ENCODE measurements at places on chromosomes 5 and 9. TPM values are rescaled to one million over a fixed set of nuclear protein-coding genes. Genes with fewer than 3 reads are reported as not detected.

The PCDHA11 gene
- 0.96 TPM for total RNA-seq

The GABRA1 gene
- not detected for total RNA-seq

The TESK1 gene
- 28.0 TPM for total RNA-seq

The BAG1 gene
- total RNA-seq, result 162 TPM

The KIAA1191 gene
- 118 TPM for total RNA-seq

The FAF2 gene
- 19.5 TPM for total RNA-seq

The RNF183 gene
- total RNA-seq, result not detected

The NR2F1 gene
- 35.3 TPM for total RNA-seq

The MELK gene
- 0.59 TPM for total RNA-seq

The FOXD4 gene
- total RNA-seq, result not detected

GRCh38 chr9:95087659-95088242 lies 229.8 kb downstream of the FANCC start:
- peaks cover 73% of the 10 kb centered on the region for H3K36me3 ChIP-seq
- H3K27me3 ChIP-seq, result no peaks in the 10 kb centered on the region
- DNase-seq, result no peak
- peak overlapping the region; percentile 85 for H3K27ac ChIP-seq
- H3K4me1 ChIP-seq, result peaks cover 3% of the 10 kb centered on the region

GRCh38 chr9:130328349-130328801 lies 62.8 kb downstream of the HMCN2 start:
- H3K36me3 ChIP-seq, result no peaks in the 10 kb centered on the region
- peak; percentile 74 for DNase-seq
- peak overlapping the region; percentile 65 for H3K27ac ChIP-seq
- H3K4me1 ChIP-seq, result peaks cover 41% of the 10 kb centered on the region
- no peak overlapping the region for H3K4me3 ChIP-seq

- H3K4me3 ChIP-seq, result no peak overlapping the region
- H3K27ac ChIP-seq, result no peak overlapping the region
- H3K4me1 ChIP-seq, result no peaks in the 10 kb centered on the region
- no peaks in the 10 kb centered on the region for H3K36me3 ChIP-seq
Observed at GRCh38 chr9:71001780-71002386, 119.5 kb downstream of the TRPM3 start.

GRCh38 chr9:137552022-137552768 lies 516 bp downstream of the MRPL41 start:
- no peak for DNase-seq
- peaks cover 33% of the 10 kb centered on the region for H3K4me1 ChIP-seq
- H3K4me3 ChIP-seq, result peak overlapping the region; percentile 85
- H3K27ac ChIP-seq, result peak overlapping the region; percentile 89

GRCh38 chr9:119841016-119841415 lies 471.8 kb upstream of the BRINP1 start:
- DNase-seq, result no peak
- no peaks in the 10 kb centered on the region for H3K27me3 ChIP-seq
- H3K27ac ChIP-seq, result no peak overlapping the region

- no peak overlapping the region for H3K4me3 ChIP-seq
- DNase-seq, result no peak
- no peaks in the 10 kb centered on the region for H3K4me1 ChIP-seq
- H3K27ac ChIP-seq, result no peak overlapping the region
- no peaks in the 10 kb centered on the region for H3K36me3 ChIP-seq
- H3K27me3 ChIP-seq, result no peaks in the 10 kb centered on the region
Observed at GRCh38 chr5:90144625-90145327, 264.8 kb downstream of the CETN3 start.

DNA sequence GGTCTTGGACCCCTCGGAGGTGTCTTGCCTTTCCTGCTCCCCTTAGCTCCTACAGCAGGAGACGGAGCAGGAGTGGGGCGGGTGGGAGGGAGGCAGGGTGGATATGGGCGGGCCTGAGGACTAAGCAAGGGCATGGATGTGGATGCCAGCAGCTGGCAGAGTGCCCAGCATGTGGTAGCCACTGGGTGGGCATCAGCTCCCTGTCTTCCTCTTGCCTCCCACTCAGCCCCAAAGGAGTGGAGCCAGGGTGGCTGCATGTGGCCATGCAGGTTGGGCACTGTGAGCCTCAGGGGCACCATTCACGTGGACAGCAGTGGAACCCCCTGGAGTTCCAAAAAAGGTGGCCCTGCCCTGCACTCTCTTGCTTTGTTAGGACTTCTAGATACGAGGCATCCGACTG lies 90.1 kb upstream of the TBCA start:
- no peak overlapping the region for H3K27ac ChIP-seq
- H3K36me3 ChIP-seq, result no peaks in the 10 kb centered on the region
- H3K4me1 ChIP-seq, result no peaks in the 10 kb centered on the region
- no peak for DNase-seq

- no peak for DNase-seq
- H3K4me1 ChIP-seq, result no peaks in the 10 kb centered on the region
- no peaks in the 10 kb centered on the region for H3K27me3 ChIP-seq
- H3K4me3 ChIP-seq, result no peak overlapping the region
Observed at GRCh38 chr9:21574261-21574660, 92.1 kb upstream of the IFNE start.

DNA sequence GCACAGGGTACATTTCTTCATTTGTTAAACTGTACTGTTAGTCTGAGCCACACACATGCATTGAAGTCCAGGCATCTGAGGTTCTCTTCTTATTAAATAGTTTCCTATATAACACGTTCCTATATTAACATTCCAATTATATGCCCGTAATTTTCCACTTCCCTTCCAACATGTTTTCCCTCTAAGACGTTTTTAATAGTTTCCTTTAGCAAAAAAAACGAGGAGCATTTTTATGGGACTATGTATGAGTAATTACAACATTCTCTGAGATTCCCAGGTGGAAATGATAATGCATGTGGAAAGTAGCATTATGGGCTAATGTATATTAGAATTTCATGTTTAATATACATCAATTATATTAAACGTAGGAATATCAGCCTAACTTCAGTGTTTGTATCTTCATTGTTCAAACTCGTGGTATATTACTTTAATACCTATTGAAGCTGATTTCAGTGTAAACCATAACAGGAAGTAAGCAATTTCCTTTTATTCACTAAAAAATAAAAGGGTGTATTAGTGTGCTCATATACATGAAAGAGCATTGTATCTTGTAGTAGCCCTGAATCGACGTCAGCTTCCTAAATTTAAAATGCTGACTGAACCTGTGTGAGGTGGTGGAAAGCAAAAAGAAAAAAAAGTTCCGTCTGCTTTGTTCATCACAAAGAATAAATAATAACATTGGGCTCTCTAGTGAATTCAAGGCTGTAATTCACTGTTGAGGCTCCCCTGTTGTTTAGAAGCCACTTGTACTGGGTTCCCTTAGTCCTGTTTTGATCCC lies 11.3 kb downstream of the SMARCA2 start:
- DNase-seq, result no peak
- peak overlapping the region; percentile 77 for H3K27ac ChIP-seq
- no peak overlapping the region for H3K4me3 ChIP-seq
- peaks cover 92% of the 10 kb centered on the region for H3K4me1 ChIP-seq
- H3K36me3 ChIP-seq, result peaks cover 9% of the 10 kb centered on the region

GRCh38 chr5:74679966-74680365 lies 5.1 kb upstream of the HEXB start:
- H3K4me3 ChIP-seq, result no peak overlapping the region
- H3K36me3 ChIP-seq, result no peaks in the 10 kb centered on the region
- no peaks in the 10 kb centered on the region for H3K4me1 ChIP-seq
- DNase-seq, result no peak

DNA sequence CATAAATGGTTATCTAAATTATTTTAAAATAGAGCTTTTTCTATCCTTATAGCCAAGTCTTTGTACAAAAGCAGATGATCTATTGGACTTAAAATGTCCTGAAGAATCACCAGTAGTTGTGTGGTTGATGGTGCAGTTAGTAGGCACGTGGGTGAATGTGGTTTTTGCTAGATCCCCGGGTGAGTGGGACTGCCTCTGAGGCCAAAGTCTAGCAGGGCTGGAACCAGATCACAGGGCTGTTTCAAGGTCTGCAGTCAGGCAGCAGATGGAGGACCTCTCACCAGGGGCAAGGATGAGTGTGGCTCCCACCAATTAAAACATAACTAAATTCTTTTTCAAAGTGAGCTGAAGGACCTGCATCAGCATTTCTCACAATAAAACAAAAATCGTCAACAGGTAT lies 604.7 kb upstream of the FTMT start:
- no peaks in the 10 kb centered on the region for H3K36me3 ChIP-seq
- no peak overlapping the region for H3K27ac ChIP-seq
- H3K4me3 ChIP-seq, result no peak overlapping the region
- DNase-seq, result no peak
- no peaks in the 10 kb centered on the region for H3K4me1 ChIP-seq

- no peaks in the 10 kb centered on the region for H3K27me3 ChIP-seq
- peak overlapping the region; percentile 29 for H3K27ac ChIP-seq
- H3K36me3 ChIP-seq, result peaks cover 20% of the 10 kb centered on the region
- H3K4me3 ChIP-seq, result no peak overlapping the region
Observed at GRCh38 chr5:32254881-32255539, 57.7 kb downstream of the MTMR12 start.

DNA sequence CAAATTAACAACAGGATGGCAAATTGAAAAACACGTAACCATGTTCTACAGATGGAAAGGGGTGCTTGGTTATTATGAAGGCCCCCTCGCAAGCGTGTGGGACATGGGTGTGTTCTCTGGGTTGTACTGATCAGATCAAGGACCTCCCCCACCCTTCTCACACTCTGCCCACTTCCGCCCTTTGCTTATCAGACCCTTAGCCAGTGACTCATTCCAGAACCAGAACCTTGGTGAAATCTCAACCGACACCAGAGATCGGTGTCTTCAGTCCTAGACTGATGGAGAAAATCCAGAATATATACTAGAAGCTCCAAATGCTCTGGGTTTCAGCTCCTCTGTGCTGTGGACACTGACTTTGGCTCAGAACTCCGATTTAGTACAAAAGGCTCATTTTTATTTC lies 64.9 kb downstream of the PTTG1 start:
- no peaks in the 10 kb centered on the region for H3K36me3 ChIP-seq
- DNase-seq, result no peak
- H3K27ac ChIP-seq, result no peak overlapping the region
- H3K4me3 ChIP-seq, result no peak overlapping the region
- no peaks in the 10 kb centered on the region for H3K4me1 ChIP-seq

- H3K27me3 ChIP-seq, result no peaks in the 10 kb centered on the region
- H3K36me3 ChIP-seq, result no peaks in the 10 kb centered on the region
- no peak for DNase-seq
- H3K4me1 ChIP-seq, result no peaks in the 10 kb centered on the region
- H3K27ac ChIP-seq, result no peak overlapping the region
Observed at GRCh38 chr5:82465235-82465634, 187.1 kb upstream of the RPS23 start.

DNA sequence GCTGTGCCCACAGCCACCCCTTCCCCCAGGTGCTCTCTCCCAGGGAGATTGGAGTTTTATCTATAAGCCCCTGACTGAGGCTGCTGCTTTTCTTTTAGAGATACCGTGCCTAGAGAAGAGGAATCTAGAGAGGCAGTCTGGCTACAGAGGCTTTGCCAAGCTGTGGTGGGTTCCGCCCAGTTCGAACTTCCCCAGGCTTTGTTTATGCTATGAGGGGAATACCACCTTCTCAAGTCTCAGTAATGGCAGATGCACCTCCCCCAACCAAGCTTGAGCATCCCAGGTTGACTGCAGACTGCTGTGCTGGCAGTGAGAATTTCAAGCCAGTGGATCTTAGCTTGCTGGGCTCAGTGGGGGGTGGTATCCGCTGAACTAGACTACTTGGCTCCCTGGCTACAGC lies 157.4 kb downstream of the CAAP1 start:
- DNase-seq, result no peak
- H3K27ac ChIP-seq, result no peak overlapping the region
- no peaks in the 10 kb centered on the region for H3K36me3 ChIP-seq
- H3K27me3 ChIP-seq, result no peaks in the 10 kb centered on the region

Data from right atrium auricular region (tissue), 2 donors.